ENCODE measurements at places on chromosomes 2 and 18.

DNA sequence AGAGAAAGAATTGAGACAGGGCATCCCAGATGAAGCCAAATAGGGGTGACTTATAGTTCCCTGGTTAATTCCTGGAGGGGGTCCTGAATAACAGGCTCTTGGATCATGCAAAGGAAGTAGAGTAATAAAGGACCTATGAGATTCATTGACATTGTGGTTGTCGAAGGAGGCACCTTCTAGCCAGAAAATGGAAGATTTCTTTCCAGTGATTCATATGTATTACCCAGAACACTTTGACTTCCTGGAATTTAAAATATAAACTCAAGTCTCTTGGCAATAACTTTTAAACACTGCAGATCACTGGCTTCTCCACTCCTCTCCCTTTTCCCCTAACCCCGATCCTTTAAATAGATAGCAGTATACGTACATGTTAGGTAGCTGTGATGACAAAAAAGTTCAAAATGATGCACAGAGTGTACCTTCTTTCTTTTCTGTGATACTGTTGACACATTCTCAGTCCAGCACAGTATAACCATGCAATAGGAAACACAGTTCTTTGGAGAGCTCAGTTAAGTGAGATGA lies 211.8 kb downstream of the LTBP1 start:
- no peak for DNase-seq

GRCh38 chr2:111157071-111157661 lies 36.5 kb downstream of the BCL2L11 start:
- no peak for DNase-seq

DNA sequence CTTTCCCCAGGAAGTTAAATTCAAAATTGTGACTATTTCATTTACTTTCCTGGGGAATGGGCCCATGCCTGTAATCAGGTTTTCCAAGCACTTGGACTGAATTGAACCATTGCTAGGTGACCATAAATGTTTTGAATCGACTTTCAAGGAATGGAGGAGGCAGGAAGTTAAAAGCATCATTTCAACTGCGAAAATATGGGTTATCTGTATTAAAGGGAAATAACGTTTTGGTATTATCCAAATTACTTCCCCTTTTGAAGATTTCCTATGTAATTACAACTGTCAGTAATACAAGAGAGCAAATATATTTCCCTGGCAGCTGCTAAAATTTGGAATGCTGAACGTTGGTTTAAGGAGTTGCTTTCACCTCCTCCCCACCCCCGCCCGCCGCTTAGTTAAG lies 19.0 kb downstream of the PNO1 start:
- no peak for DNase-seq

DNA sequence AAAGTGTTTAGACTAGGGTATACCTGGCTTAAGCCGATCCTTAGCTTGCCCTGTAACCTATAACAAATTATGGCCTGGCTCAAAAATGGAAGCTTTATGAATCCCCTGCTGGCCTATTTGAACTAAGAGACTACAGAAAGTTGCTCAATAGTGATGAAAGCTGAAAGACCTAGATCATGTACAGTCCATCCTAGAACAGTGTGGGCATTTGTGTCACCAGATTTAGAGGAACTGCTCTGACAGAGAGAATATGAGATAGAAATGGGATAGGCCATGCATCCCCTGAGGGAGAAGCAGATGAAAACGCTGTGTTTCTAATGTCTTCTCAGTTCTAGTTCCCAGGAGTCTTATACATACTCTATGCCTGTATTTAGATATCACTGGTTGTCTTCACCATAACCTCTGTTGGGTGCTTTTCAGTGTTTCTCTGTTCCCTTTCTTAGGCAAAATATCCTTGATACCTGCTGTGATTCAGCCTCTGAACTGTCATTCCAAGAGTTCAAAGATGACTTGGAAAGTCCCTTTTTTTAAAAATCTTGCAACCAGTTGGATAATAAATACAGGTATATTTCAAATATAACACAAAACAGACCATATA lies 246.9 kb upstream of the SLC39A10 start:
- no peak for DNase-seq

DNA sequence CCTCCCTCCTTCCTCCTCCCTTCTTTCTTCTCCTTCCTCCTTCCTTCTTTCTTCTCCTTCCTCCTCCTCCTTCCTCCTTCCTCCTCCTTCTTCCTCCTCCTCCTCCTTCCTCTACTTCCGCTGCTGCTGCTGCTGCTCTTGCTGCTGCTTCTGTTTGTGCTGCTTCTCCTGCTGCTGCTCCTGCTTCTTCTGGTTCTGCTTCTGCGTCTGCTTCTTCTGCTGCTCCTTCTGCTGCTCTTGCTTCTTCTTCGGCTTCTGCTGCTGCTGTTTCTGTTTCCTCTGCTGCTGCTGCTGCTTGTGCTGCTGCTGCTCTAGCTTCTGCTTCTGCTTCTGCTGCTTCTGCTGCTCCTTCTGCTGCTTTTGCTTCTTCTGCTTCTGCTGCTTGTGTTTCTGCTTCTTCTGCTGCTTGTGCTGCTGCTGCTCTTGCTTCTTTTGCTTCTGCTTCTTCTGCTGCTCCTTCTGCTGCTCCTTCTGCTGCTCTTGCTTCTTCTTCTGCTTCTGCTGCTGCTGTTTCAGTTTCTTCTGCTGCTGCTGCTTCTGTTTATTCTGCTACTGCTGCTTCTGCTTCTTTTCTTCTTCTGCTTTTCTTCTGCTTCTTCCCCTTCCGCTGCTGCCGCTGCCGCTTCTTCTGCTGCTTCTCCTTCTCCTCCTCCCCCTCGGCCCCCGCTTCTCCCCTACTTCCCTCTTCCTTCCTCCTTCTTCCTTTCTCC lies 8.6 kb downstream of the SNRNP27 start:
- no peak for DNase-seq

GRCh38 chr2:5548991-5549715 lies 143.0 kb upstream of the SOX11 start:
- DNase-seq = no peak

GRCh38 chr18:63970809-63971205 lies 926 bp downstream of the SERPINB8 start:
- DNase-seq = no peak

GRCh38 chr18:48328473-48329210 lies 80.5 kb downstream of the ZBTB7C start:
- no peak for DNase-seq

Data from activated CD4-positive, alpha-beta T cell treated with anti-CD3 and anti-CD28 coated beads for 24 hours (primary cell).